ENCODE measurements at places on chromosomes 6 and 20.
A peak's percentile ranks its signal among the peaks of the same experiment; 100 is the strongest.

- DNase-seq, result no peak
These were observed 39.7 kb upstream of the ASIP start for GRCh38 chr20:34201531-34201930.

DNA sequence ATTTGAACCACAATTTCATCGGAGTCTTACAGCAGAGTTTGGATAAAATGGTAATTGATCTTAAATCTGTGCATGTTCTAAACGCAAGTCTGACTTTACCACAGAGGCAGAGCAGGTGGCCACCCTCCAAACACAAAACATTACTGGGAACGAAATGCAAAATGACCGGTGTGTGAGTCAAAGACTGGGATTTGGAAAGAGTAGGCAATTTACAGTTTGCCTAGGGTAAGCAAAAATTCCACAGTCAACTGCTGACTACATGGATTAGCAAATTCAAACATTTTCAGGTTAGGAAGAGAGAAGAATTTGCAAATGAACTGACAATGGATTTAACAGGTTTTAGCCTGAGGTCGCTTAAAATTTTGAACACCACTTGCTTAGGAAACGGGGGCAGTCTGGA, 444.4 kb downstream of the HDGFL1 start:
- DNase-seq, result peak; percentile 44

DNA sequence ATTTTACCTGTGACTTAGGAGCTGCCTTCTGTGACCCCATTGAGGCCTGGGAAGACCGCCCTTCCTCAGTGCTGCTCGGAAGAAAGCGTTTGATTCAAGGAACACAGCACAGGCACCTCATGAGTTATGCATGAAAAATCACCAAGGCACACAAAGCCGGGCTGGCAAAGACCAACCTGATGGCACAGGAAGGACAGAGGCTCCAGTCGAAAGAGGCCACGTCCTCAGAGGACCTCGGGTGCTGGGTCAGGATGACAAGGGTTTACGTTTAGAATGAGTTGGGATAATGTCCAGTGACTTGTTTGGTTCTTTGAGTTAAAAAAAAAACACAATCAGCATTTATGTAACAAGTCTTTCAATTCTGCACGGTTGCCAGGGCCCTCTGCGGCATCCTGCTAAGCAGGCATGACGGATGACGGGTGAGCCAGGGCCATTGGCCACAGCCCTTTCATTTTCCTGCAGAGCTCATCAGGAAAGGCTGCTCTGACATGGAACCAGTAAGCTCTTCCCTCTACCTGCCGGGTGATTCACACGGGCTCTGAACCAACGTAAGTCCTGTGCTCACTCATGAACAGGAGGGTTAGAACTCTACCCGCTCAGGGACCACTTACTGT, 112.8 kb downstream of the DACT2 start:
- DNase-seq, result no peak

GRCh38 chr6:108561742-108562502, 1.2 kb downstream of the FOXO3 start:
- no peak for DNase-seq
